Activated T-helper 2 cell treated with anti-CD3 and anti-CD28 coated beads, Interferon-gamma antibody, Interleukin-2, Interleukin-4, amounts not matched to agents 10 μg/mL and 5 μg/mL and 100 μg/mL, durations not matched to agents 14 hours and 24 hours and 36 hours (primary cell): ENCODE measurements at places on chromosomes 4 and X.
A peak's percentile ranks its signal among the peaks of the same experiment; 100 is the strongest.

DNA sequence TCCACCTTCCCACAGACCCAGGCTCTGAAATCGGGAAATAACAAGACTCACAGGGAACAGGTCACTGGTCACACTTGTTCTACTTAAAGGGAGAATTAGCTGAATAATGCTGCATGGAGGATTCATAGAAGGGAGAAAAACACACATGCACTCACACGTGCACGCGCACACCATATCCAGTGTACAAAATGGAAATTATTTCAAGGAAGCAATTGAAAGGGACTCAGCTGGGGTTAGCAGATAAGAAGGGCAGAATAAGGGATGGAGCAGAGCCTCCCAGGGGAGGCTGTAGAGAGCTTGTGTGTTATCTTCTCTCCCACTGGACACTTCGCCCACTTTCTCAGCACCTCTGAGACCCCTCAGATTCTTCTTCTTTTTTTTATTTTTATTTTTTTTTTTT, 10.3 kb downstream of the GABRQ start:
- no peak for DNase-seq

DNA sequence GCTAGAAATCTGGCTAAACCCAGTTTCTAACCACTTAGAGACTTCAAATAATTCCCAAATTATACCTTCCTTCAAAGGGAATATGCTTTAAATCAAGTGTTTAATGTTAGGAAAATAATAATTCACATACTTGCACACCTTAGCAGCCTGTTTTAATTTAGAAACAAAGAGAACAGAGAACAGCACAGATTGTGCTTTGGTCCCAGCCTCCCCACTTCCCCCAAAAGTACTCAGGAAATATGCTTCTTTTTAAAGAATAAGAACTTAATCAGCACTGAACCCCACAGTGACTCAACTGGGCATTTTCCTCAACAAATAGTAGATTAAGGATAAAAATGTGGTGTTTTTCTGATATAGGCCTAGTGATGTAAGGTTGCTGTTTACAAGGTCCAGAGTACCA, 295.8 kb downstream of the GBA3 start:
- no peak for DNase-seq

GRCh38 chr4:57151481-57151880, 41.3 kb upstream of the IGFBP7 start:
- no peak for DNase-seq

DNA sequence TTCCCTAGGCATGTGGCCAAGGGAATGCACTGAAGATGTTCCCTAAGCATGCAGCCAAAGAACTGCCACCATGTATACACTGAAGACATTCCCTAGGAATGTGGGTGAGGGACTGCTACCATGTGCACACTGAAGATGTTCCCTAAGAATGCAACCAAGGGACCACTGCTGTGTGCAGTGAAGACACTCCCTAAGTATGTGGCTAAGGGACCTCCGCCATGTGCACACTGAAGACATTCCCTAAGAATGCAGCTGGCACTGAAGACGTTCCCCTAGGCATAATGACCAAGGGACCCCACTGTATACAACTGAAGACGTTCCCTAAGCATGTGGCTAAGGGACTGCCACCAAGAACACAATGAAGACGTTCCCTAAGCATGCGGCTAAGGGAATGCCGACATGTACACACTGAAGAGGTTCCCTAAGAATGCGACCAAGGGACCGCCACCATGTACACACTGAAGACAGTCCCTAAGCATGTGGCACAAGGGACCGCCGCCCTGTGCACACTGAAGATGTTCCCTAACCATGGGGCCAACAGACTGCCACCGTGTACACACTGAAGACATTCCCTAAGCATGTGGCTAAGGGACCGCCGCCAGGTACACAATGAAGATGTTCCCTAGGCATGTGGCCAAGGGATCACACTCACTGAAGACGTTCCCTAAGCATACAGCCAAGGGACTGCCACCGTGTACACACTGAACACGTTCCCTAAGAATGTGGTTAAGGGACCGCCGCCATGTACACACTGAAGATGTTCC, 25.6 kb downstream of the DHRSX start:
- DNase-seq, result no peak

GRCh38 chr4:960140-960635, 13.2 kb downstream of the DGKQ start:
- DNase-seq, result no peak

- DNase-seq, result no peak
These were observed 988.8 kb downstream of the RAPGEF2 start for GRCh38 chr4:160091631-160092030.

GRCh38 chrX:111850975-111851374, 25.0 kb upstream of the TRPC5OS start:
- no peak for DNase-seq

GRCh38 chr4:186723292-186724057, at the start of gene FAT1:
Gene FAT1 (minus strand): TSS chr4:186723856. CDS start chr4:186709827, 14,029 bp downstream.
- peak; percentile 10 for DNase-seq

DNA sequence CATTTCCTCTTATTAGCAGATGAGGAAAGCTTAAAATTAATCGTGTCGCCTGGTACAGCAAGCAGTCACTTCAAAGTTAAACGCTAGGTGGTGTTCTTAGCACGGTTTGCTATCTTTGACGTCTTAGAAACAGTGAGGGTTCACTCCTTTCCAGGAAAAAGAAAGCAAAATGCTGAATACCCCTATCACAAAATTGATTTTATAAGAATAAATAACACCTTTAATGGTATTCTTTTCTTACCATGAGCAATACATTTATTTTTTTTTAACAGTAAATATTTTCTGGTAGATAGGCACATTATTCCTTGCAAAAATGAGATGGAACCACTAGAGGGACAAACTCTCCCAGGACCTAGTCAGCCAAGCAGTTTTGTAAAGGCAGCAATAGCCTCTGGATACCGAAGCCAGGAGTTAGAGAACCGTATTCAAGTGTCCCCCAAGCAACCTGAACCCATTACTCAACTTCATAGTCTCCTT, 153.9 kb downstream of the KDR start:
- DNase-seq, result no peak

- DNase-seq, result peak; percentile 56
These were observed 9.9 kb downstream of the TMSB4X start for GRCh38 chrX:12984603-12985319.

- no peak for DNase-seq
These were observed 64.6 kb downstream of the ZAR1 start for GRCh38 chr4:48554606-48555005.

DNA sequence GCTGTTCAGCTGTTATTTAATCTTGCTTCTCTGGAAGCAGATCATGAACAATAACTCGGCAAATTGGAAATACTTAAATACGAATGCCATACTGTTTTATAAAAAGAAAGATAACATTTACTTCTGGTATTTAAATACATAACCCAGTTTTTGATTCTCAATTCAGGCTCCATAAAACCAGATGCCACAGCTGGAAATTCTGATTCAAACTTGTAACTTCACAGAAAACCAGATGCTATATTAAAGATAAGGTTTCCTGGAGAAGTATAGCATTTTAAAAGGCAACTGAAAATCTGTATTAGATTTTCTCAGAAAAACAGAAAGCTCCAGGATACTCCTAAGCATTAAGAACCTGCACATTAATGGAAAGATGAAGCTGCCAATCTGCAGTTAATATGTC, 40.2 kb downstream of the STX18 start:
- DNase-seq, result no peak

GRCh38 chr4:143384381-143384994, 47.8 kb downstream of the GAB1 start:
- DNase-seq, result no peak

GRCh38 chr4:2436301-2436700, 17.5 kb downstream of the CFAP99 start:
- DNase-seq, result no peak

DNA sequence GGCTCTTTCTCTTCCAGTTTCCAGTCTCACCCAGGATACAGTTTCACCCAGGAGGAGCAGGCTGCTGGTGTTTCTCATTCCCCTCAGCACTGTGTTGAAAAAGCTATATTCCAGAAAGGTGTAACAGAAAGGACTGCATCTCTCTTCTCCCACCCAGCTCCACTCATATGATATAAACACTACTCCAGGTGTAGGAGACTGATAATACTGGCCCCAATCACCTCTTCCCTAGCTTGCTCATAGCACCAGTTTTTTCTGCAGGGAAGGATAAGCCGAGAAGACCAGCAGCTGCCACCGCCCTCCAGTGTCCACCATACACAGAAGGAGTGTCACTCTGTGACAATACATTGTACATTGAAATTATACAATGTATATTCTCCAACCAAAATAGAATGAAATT, 105.5 kb upstream of the STK26 start:
- DNase-seq, result no peak

DNA sequence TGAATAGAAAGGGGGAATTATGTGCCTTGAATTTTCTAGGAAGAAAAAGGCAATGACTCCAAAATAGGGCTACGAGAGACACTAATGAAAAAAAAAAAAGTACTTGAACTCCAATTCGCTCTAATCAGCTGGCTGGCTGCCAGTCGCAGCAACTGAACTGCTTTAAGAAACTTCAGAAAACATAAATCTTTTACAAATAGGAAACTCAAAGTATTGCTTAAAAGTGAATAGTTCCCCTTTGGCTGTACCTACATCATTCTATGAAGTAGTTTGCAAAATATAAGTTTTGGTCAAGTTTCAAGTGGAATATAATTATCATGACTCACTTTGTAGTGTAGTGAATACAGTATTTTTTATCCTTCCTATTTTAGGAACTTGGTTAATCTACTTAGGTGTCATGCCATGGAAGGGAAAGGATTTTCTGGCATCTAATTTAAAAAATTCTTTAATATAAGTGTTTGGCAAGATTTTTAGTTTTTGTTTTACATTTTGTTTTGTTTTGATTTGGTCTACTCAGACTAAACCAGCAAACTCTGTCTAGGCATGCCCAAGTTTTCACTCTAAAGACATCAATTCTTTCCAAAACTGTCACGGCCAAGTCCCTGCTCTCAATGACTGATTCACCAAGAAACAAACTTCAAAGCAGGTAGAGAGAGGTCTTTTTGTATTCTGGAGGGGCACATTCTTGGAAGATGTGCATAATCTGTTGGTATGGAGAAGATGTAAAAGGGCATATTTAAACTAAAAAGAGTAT, 382.4 kb upstream of the GALNT7 start:
- no peak for DNase-seq

- DNase-seq, result no peak
These were observed 51.5 kb downstream of the NPNT start for GRCh38 chr4:105946771-105947170.

- no peak for DNase-seq
These were observed 586.1 kb downstream of the FSTL5 start for GRCh38 chr4:161577579-161578301.

- DNase-seq, result no peak
These were observed 103.7 kb downstream of the CRLF2 start for GRCh38 chrX:1108501-1109445.

- DNase-seq, result no peak
These were observed 1720.2 kb downstream of the PCDH7 start for GRCh38 chr4:32440391-32440790.

DNA sequence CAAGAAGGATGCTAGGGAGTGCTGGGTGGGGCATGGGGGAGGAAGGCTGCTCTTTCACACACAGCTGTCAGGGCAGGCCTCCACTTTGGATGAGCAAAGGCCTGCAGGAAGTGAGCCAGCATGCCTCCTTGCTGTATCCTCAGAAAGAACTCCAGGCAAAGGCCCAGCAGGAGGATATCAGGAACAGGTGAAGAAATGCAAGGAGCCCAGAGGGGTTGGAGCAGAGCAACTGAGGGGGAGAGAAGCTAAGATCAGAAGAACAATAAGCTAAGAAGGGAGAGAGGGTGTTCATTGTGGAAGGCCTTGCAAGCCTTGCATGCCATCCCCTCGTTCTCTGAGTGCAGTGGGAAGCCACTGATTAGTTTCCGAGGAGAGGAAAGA, 115.1 kb downstream of the CAMK2D start:
- DNase-seq, result no peak

- no peak for DNase-seq
These were observed 59.6 kb upstream of the DUSP21 start for GRCh38 chrX:44784241-44784640.

GRCh38 chr4:118816538-118817177, 19.3 kb downstream of the SEC24D start:
- DNase-seq, result no peak

DNA sequence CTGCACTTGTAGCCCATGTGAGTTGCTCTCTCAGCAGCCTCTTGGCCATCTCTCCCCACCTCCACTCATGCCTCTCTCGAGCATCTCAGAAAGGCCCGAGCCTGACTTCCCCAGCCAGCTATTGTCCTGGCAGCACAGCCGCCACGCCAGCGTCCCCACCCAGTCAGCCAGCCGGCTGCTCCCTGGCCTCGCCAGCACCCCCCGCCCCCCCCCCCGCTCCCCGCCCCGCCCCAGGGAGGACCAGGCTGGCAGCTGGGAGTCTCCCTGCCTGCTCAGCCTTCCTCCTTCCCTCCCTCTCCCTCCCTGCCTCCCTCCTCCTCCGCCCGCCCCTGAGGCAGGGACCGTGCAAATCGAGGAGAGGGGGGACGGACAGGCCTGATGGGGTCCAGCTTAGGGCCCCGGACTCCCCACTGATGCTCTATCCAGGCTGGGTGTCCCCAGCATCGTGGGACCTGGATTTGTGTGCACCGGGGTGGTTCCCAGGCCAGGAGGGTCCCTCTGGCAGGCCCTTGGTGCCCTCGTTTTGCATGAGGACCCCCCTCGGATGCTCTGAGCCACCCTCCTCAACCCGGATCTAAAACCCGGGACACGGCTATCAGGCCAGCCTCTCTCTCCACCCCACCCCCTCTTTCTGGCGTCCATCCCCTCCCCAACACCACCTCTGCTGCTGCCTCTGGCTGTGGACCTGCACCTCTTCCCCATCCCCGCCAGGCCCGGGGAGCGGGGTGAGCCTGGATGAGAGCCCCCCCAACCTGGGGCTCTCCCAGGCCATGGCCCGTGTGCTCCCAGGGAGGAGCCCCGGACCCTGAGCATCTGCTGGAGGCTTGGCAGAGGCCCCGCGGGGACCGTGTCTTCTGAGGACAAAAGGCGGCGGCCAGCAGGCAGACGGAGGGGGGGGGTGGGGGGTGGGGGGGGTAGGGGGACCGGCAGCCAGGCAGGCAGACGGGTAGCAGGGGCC, at the start of gene GPR173:
GPR173 (plus strand) TSS at position 621 of the 958 bp plus-strand sequence. CDS start 27,833 bp downstream, outside the sequence.
- no peak for DNase-seq

DNA sequence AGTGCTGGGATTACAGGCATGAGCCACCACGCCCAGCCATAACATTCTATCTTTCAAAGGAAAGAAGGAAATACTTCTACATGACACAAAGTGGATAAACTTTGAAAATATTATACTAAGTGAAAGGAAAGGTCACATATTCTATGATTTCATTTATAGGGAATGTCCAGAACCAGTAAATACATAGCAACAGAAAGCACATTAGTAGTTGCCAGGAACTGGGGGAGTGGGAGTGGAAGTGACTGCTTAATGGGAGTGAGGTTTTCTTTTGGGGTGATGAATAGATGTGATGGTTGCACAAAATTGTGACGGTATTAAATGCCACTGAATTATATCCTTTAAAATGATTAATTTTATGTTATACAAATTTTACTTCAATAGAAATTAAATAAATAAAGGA, 95.7 kb upstream of the IL15 start:
- no peak for DNase-seq

- DNase-seq, result no peak
These were observed 67.4 kb downstream of the RASGEF1B start for GRCh38 chr4:81404294-81404693.

DNA sequence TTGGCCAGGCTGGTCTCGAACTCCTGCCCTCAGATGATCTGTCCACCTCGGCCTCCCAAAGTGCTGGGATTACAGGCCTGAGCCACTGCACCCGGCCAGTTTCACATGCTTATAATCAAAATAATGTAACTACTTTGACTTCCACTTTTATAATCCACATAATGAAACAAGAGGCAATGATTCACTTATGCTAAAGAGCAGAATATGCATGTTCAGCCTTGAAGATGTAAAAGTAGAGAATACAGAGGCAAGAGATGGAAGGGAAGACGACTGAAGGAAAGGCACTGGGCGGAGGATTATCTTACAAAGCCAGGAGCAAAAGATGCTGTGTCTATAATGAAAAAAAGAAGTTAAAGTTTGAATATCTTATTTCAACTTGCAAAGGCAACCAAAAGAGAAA, 13.3 kb upstream of the ZNF518B start:
- DNase-seq, result no peak
